Activated gamma-delta T cell treated with anti-CD3 and anti-CD28 coated beads, Interleukin-2, amount 50 U/mL, for 16 hours (primary cell): ENCODE measurements at places on chromosomes 12 and 14.

GRCh38 chr12:122977153-122977552 lies 2.1 kb downstream of the OGFOD2 start:
- DNase-seq = no peak

DNA sequence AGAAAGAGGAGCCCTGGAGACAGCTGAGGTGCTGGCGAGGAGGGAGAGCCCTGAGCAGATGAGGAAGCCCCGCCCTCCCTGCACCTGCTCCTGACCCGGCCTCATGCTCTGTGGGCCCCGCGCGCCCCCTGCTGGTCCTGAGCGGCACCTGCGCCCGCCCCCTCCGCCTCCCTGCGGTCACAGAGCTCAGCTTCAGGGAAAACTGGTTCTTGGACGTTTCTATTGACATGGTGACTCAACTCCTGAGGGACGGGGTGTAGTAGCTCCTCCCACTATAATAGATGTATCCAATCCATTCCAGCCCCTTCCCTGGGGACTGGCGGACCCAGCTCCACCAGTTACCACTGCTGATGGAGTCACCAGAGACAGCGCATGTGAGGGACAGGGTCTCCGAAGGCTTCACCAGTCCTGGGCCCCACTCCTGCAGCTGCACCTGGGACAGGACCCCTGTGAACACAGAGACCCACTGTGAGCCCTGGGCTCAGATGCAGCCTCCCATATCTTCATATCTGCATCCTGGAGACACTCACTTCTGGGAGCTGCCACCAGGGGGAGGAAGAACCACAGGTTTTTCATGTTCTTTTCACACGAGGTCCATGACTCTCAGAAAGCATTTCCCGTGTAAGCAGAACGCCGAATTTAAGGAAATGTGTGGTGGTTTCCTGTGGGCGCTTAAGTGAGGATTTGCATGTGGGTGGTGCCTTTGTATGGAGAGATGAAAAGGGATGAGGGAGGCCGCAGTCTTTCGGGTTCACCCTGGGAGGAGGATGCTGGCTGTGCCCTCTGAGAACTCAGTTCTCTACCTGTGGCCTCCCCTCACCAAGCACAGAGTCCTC lies 1346.4 kb downstream of the TMEM121 start:
- DNase-seq = peak; percentile 79

DNA sequence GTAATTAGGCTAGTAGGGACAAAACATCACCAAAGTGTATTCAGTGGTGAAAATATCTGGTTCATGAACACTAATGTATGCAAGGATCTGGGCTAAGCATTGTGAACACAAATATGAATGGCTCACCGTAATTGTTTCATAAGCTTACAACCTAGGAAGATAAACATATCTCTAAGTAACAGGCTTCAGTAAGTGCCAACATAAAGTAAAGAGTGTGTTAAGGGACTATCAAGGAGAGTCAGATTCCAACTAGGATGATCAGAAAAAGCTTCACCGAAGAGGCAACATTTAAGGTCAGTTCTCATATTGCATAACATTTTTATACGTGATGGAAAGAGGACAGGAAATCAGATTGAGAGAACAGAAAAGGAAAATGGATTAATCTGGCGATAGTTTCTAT lies 29.4 kb downstream of the ABCC9 start:
- no peak for DNase-seq

GRCh38 chr12:71397433-71397954 lies 42.1 kb upstream of the LGR5 start:
- DNase-seq = no peak

GRCh38 chr14:101225157-101226152 lies 321.9 kb upstream of the RTL1 start:
- DNase-seq = no peak

- no peak for DNase-seq
Measured at GRCh38 chr12:9169979-9170634, 38.1 kb downstream of the PZP start.

DNA sequence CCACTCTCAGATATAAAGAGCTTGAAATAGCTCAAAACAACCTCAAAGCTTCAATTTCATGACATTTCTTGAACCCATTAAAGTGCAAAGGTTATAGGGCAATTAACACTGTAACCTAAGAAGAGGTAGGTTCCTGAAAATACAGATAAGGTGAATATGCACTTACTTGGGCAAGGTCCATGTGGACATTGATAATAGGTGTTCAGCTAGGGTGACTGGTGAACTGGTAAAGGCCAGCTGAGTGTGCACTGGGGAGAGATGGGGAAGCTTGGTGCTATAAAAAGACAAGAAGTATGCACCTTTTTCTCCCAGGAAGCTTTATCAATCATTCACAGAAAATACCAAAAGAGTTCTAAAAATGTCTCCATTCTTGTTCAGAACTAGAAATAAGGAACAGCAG lies 418.6 kb downstream of the SLC16A7 start:
- no peak for DNase-seq

- peak; percentile 76 for DNase-seq
Measured at GRCh38 chr14:105491366-105491973, 424 bp downstream of the TEDC1 start.

- DNase-seq = no peak
Measured at GRCh38 chr14:21075719-21076437, 5.8 kb downstream of the ARHGEF40 start.

DNA sequence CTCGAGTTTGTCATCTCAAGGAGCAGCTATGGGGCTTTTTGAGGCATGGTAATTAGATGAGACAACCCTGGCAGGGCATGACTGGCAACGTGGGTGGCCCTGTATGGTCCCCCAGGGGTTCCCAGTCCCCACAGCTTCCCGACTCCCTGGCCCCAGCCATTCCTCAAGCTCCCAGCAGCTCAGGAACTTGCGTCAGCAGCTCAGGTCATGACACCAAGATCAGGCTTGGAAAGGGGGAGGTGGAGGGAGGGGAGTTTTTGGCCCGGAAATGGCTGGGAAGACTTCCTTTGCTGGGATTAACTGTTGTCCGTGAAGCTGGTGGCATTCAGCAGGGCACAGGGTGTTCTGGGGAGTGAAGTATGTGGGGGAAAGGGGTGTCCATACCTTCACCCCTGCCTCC lies 10.4 kb upstream of the NRIP2 start:
- DNase-seq = no peak

DNA sequence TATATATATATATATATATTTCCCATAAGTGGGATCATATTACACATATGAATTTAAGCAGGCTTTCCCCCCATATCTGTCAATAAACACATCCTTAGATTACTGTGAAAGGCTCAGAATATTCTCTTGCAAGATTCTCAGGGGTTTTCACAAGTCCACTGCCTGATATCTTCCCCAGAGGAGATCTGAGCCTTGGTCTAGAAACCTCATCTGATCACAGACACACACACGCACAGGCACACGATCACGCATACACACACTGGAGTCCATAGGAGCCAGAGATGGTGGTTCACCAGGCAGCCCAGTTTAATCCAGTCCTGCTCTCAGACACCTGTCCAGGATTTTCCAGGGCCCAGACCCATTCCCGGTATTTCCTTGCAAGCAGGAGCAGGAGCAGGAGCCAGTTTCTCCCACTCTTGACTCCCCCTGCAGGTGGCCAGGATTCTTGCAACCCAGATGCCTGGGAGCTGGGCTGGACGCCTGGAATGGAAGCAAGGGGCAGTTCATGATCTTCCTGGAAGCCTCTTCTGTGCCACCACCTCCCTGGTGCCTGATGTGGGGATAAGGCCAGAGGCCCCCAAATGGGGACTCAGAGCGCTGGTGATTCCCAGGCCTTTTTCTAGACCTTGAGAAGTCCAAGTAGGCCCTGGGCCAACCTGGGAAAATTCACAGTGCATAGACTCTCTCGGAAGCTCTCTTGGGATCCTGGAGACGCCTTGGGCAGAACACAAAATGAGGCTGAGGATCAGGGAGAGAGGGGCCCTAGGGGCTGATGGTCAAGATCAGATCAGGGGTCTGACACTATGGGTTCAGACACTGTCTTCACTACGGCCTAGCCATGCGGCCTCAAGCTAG lies 16.5 kb upstream of the KRT78 start:
- no peak for DNase-seq

DNA sequence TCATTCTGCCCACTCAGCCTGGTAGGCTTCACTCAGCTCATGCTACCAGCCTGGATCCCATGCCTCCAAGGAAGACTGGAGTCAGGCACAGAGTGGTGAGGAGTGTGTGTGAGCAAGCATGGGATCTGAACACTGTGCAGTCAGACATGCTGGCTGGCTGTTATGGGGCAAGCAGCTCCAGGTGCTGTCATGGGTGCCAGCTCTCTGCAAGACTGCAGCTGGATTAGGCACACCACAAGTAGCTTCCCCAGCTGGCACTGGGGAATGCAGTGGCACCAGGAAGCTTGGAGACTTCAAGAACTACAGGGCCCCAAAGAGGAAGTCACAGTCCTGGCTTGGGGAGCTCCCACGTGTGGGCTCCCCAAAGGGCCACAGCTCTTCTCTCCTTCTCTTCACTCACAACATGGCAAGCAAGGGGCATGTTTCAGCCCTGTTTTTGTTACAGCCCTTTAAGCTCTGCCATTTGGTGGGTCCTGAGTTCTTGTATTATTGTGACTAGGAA lies 202.5 kb downstream of the VRK1 start:
- no peak for DNase-seq

DNA sequence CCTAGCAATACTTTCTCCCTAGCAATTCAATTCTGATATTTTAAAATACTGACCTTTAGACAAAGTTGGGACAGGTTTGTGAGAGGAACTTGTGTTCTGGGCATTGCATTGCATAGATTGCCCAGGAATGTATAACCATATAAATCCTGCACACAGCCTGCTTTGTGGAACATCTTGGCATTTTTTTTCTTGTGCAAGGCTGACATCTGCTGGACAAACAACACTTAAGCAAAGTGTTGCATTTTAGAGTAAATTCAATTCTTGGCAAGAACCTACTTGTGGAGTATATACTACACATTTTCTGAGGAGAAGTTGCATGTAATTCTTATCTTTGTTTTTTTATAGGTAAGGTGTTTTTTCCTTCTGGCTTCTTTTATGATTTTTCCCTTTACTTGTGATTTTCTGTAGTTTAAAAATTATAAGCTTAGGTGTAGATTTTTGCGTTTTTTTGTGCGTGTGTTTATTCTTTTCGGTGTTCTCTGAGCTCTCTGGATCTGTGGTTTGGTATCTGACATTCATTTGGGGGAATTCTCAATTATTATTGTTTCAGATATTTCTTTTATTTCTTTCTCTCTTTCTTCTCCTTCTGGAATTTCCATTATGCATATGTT lies 26.4 kb downstream of the TESPA1 start:
- peak; percentile 45 for DNase-seq
